Hindlimb muscle (tissue), 1 donor: ENCODE measurements at places on chromosomes 13 and 19. TPM values are rescaled to one million over a fixed set of nuclear protein-coding genes. Genes with fewer than 3 reads are reported as not detected.

SPRED3 gene
- 0.49 TPM for polyA plus RNA-seq

KLK12 gene
- not detected for polyA plus RNA-seq

- no peak for DNase-seq
Measured at GRCh38 chr13:28586439-28587173, 72.3 kb upstream of the POMP start.

CABP5 gene
- polyA plus RNA-seq: not detected

DNA sequence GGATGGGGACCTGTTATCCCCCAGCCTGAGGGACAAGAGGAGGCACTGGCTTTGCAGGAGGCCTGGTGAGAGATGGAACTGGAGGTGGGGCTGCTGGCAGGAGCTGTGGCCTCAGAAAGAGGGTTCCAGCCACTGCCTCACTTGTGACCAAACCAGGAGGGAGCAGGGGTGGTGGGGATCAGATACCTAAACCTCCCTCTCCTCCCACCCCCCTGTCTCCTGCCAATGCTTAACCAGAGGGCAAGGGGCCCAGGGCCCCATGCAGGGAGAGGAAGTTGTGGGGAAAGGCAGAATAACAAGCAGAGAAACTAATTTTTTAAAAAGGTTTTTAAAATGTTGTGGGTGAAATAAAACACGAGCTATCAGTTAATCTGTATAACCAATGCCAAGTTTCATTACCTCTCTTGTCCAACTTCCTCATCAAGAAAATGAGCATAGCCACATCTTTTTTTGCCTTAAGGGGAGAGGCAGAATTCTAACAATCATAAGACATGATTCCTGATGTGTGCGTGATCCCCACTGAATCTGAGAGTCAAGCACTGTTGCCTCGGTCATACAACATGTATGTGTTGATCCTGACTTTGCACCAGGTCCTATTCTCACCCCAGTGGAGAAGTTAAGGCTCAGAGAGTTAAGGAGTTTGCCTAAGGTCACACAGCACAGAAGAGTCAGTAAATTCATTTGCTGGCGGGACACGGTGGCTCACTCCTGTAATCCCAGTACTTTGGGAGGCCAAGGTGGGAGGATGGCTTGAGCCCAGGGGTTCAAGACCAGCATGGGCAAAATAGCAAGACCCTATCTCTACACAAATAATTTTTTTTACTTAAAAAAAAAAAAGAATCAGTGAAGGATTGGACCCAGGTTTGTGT is 12.9 kb downstream of the FXYD5 start:
- no peak for DNase-seq

DNA sequence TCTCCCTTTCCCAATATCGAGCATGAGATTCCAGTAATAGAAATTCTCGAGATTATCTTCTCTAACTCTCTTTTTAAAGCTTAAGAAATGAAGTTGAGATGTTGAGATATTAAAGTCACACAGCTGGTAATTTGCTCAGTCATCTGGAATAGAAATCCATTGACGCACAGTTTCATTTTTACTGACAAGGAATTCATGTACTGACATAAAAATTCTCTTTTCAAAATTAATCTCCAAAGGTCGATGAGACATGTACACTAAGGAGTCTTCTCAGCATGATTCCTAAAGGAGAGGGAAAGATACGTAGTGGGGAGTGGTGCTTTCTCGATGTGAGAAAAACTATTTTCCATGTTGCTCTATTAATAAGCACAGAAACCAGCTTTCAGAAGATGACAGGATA is 1639.5 kb upstream of the MIR17HG start:
- DNase-seq: no peak
